ENCODE measurements at places on chromosomes 1 and 21.

DNA sequence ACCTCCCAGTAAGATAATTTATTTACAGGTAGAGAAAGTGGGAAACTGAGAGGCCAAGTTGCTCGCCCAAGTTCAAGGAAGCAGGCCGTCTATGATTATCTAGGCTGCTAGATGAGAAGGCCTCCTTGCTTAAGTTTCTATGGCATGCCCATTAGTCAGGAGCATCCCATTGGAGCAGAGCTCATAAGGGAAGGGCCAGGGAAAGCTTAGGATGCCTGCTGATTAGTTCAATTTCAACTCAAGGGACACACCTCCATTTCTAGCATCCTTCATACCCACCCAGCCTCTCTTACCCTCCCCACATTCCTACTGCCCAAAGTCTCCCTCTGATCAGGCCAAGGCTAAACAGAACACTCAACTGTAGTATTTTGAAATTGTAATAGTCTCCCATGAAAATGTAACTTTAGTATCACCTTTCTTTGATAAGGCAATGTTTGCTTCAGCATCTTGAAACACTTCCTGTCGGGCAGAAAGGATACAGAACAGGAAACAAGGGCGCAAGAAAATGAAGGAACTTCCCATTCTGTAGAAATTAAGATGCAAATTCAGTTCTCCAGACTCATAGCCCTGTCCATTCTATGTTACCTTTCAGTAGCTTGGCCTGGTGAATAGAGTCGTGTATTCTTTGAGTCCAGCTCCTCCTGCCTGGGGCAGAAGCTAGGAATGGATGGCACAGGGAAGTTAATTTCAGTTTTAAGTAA, 46.3 kb upstream of the TARBP1 start:
- DNase-seq: no peak

- DNase-seq: no peak
Observed at GRCh38 chr1:6596351-6596750, 6.3 kb downstream of the KLHL21 start.

DNA sequence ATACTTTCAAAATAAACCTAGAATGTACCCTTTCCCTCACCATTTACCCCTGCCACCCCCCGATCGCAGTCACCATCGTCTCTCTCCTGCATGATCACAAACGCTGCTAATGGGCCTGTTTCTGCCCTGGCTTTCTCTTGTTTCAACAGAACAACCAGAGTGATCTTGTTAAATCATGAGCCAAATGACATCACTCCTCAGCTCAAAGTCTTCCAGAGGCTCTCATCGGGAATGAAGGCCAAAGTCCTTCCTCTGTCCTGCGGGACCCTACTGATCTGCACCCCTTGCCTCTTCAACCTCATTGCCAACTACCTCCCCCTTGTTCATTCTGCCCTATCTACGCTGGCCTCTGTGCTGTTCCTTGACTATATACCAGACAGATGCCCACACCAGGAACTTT, 39.4 kb upstream of the PTGFRN start:
- DNase-seq: no peak

DNA sequence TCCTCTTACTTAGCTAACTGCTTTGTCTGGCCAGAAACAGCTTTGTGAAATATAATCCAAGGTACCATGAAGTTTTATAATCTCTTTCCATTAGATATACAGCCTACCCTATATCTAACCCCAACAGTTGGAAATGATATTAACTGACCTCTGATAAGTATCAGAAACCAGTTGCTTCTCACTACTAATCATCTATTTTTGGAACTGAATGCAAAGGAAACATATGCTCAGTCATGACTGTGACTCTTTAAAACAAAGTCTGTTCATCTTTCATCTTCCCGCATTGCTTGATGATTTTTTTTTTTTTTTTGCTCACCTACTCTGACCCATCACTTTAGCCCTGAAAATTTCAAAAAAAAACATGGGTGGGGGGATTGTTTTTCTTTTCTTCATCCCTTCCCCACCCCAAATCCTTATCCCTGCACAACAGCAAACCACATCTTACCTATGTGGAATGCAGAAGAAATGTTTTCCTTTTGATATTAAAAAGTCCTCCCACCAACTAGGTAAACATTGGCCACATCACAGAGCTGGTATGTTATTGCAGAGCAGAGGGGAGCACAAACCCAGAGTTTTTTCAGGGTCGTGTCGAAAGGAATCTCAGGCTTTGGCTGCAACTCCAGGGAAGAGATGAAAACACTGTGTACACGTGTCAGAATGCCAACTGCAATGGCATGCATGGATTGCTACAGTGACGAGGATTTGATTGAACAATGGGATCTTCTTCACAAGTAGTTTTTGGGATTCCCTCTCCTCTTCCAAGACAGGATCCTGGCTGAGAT, 137.3 kb downstream of the SLC30A10 start:
- no peak for DNase-seq

DNA sequence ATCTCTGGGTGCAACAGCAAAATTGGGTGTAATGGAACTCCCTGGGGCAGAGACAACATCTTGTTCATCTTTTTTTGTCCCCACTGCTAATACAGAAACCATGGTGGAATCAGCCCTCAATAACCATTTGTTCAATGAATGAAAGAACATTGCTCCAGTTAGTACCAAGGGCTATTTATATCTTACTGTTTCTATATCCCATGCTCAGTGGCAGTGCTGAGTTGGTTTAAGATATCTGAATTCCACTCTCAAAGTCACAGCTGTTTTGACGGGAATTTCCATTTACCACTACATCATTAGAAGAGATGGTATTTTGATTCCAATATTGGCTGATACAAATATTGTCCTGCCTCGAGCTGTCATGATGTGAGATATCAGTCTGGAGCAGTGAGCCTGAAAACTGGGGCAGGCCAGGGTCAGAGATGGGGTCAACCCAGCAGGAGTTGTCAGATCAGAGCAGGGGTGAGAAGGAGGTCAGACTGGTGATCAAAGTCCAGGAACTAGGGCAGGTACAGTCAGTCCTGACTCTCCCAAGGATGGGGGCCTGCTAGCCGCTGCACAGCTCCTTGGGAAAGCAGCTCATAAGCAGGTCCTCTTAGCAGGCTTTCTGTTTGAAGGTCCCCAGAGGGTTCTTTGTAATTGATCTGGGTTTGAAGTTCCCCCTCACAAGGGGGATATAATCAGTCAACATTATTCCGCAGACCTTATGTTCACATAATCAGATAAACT, 5.8 kb upstream of the PHC2 start:
- no peak for DNase-seq
